Osteoblast (primary cell): ENCODE measurements at places on chromosomes 13 and 19. TPM values are rescaled to one million over a fixed set of nuclear protein-coding genes. Genes with fewer than 3 reads are reported as not detected.

GRCh38 chr19:46618670-46619231 is 6.1 kb downstream of the PTGIR start:
- H3K4me3 ChIP-seq: no peak overlapping the region
- peaks cover 42% of the 10 kb centered on the region for H3K4me1 ChIP-seq
- no peaks in the 10 kb centered on the region for H3K36me3 ChIP-seq
- no peak for DNase-seq
- H3K27ac ChIP-seq: no peak overlapping the region

DNA sequence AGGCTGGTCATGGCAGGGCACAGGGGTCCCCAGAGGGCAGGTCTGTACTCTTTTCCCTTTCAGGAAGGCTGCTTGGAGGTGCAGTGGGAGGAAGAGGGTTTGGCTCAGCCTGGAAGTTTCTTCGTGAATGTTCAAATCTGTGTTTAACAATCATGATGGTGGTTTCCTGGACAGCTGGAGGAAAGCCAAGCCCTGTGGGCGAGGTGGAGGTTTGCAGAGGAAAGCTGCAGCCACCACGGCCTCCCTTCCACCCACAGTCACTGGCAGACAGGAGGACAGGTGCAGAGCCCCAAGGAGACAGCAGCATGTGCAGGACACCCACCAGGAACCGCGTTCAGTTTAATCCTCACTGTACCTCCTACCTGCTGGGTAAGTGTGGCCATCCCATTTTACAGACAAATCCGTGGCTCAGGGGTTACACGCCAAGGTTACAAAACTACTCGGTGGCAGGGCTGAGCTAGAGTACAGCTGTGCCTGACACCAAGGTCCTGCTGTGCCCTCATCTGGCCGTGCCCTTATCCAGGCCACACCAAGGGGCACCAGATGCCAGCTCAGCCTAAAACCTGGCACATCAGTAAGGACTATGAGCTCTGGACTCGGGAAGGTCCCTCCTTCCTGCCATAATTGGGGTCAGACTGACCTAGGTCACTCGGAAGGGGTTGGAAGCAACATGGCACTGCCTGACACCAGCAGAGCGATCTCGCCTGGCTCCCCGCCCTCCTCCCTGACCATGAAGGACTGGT is 34.1 kb downstream of the SUGP2 start:
- H3K4me1 ChIP-seq: peaks cover 13% of the 10 kb centered on the region
- no peak overlapping the region for H3K27ac ChIP-seq
- peaks cover 62% of the 10 kb centered on the region for H3K36me3 ChIP-seq
- no peak overlapping the region for H3K4me3 ChIP-seq
- no peaks in the 10 kb centered on the region for H3K27me3 ChIP-seq

DNA sequence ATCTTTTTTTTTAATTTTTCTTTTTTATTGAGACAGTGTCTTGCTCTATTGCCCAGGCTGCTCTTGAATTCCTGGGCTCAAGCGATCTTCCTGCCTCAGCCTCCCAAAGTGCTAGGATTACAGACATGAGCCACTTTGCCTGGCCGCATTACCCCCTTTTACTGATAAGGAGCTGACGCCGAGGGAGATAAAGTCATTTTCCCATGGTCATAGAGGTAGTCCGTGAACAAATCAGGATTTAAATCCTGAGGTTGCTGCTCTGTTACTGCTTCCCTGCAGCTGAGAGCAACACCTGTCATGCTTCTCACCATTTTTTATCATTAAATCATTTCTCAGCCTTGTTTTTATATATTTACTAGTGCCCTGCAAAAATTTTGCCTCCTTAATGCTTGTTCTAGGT is 7.4 kb downstream of the CYSLTR2 start:
- H3K36me3 ChIP-seq: no peaks in the 10 kb centered on the region
- no peak overlapping the region for H3K27ac ChIP-seq
- DNase-seq: no peak
- no peak overlapping the region for H3K4me3 ChIP-seq
- no peaks in the 10 kb centered on the region for H3K27me3 ChIP-seq

DNA sequence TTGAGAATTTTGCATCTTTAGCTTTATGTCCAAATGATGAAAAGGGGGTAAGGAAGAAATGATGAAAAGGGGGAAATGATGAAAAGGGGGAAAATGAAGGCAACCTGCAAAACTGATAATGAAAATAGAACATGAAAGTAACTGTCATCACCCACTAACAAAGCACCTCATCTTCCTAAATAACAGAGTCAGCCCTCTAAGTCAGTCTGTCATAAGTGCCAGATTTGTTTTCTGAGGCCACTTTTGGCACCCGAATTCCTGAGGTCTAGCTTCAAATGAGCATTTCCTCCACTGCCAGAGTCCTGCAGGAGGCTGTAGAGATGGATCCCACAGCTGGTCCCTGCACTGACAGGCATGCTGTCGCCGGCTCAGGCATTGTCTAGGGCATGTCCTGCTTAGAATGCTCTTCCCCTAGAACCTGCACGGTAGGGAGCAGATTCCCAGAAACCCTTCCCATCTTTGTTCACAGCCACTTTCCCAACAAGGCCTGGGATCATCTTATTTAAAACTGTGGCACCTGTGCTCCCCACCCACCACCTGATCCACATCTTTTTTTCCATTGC is 25.3 kb downstream of the RAP2A start:
- H3K36me3 ChIP-seq: peaks cover 4% of the 10 kb centered on the region
- no peaks in the 10 kb centered on the region for H3K27me3 ChIP-seq
- H3K27ac ChIP-seq: no peak overlapping the region
- H3K4me3 ChIP-seq: no peak overlapping the region

MAMSTR gene
- 0.36 and 0.59 TPM in 2 replicates for total RNA-seq
